ENCODE measurements at places on chromosomes 7 and 10.

DNA sequence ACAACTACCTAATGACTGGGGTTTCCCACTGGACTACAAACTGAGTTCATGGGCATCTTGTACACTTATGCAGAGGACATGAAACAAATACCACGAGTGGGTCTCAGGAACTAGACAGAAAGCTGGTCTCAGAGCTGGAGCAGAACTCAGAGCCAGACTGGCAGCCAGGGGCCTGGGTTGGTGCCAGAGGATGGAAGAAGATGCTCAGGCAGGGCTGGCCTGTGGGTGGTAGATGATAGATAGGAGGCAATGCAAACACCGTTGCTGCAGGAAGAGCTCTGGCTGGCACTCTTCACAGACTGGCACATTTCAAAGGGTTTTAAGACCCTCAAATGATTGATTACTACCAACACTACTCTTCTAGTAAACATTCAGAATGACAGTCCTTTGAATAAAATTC, 28.8 kb downstream of the ENO4 start:
- no peak for DNase-seq

DNA sequence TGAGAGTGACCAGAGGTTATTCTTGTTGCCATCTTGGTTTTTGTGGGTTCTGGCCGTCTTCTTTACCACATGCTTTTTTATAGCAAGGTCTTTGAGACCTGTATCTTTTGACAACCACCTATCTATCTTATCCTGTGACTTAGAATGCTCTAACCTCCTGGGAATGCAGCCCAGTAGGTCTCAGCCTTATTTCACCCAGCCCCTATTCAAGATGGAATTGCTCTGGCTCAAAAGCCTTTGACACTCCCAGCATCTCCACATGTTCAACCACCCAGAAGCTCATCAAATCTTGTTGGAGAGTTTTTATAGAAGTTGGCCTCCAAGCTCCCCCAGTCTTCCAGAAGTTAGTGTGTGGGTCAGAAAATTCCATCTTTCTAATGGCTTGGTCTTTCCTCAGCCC, 464.3 kb upstream of the NRP1 start:
- DNase-seq, result no peak

GRCh38 chr7:10156972-10157371, 816.7 kb upstream of the PHF14 start:
- DNase-seq, result no peak

DNA sequence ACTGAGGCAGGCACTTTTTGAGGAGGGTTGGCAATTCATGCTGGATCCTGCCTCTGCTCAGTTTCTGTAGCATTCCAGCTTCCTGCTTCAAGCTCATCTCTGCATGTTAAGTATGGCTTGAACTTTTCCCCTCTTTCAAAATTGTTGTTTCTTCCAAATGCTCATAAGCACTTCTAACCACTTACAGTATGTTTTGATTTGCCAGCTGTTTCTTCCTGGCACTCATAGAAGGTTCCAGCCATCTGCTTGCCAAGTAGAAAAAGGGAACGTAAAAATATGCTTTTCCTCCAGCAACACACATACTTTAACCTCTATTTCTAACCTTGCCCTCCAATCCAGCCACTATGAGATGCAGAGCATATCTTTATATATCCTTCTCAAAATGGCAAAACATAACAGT, 692.6 kb upstream of the COBL start:
- DNase-seq, result no peak

DNA sequence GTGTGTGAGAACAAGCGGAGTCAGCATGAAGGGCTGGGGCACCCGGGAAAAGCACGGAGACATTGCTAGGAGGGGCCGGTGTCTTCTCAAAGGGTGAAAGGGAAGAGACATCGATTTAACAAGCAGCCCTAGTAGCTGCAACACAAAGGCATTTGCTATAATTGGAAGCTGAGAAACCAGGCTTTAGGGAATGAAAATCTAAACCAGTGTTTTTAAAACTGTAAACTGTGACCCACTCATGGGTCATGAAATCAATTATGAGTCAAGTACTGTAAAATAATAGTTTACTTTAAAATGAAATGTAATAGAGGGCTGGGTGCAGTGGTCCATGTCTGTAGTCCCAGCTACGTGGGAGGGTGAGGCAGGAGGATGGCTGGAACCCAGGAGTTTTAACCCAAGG, 128.7 kb upstream of the RHEB start:
- no peak for DNase-seq

GRCh38 chr7:121038717-121039509, 50.4 kb downstream of the CPED1 start:
- no peak for DNase-seq

GRCh38 chr7:38934051-38934450, 25.1 kb upstream of the VPS41 start:
- no peak for DNase-seq

- no peak for DNase-seq
Measured at GRCh38 chr10:29239569-29240472, 49.0 kb upstream of the LYZL1 start.

DNA sequence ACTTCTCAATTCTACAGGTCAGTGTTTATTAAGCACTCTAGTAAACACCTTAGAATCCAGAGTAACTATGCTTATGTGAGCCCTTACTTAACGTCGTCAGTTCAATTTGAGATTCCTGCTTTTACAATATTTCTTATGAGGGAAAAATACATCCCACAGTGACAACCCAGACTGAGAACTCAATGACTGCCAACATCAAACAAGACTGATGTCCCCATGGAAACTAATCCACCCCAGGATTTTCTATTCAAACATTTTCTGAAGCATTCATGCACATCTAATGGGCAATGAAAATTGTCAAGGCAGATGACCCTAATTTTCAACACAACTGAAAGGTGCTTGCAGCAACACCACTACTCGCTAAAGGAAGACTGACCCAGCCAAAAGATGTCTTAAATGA, 67.0 kb downstream of the ATE1 start:
- no peak for DNase-seq

DNA sequence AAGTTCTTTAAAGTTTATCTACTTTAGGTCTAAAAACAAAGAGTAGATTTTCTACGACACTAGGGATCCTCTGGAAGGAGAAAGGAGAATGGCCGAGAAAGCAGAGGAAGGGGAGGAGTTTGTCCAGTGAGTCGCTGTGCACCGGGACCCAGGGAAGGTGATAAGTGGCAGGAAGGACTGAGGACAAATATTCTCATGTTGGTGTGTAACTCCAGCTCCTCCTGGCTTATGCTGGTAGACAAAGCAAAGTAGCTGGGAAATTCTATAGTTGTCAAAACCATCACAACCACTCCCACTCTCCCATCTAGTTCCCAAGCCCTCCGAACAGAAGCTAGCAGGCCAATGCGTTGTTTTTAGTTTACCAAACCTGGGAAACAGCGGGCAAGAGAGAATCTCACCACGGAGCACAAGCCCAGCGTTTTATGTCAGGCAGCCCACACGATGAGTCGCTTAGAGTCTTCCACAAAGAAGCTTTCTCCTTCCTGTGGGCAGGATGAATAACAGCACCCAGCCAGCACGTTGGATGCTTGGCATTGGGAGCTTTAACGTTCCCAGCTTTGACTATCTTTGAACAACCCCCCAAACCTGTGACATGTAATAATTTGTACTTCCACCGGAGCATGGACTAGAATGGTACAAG, 32.9 kb upstream of the JCAD start:
- DNase-seq, result no peak

DNA sequence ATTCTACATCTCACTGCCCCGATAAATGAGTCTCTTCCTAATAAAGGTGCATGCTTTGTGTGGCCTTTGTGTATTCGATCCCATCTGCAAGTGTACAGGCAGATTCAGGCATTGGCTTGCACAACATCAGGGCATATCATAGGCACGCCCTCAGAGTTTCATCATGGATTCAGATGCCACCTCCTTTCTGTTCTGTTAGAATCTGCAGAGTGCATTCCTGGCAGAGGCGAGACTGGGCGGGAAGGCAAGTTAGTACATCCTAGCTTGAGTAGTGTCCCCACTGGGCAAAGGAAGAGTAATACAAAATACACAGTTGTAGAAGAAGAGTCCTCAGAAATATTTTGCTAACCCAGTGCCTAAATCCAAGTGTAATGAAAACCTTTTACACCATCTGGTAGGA, 346.5 kb upstream of the GALNT17 start:
- no peak for DNase-seq

DNA sequence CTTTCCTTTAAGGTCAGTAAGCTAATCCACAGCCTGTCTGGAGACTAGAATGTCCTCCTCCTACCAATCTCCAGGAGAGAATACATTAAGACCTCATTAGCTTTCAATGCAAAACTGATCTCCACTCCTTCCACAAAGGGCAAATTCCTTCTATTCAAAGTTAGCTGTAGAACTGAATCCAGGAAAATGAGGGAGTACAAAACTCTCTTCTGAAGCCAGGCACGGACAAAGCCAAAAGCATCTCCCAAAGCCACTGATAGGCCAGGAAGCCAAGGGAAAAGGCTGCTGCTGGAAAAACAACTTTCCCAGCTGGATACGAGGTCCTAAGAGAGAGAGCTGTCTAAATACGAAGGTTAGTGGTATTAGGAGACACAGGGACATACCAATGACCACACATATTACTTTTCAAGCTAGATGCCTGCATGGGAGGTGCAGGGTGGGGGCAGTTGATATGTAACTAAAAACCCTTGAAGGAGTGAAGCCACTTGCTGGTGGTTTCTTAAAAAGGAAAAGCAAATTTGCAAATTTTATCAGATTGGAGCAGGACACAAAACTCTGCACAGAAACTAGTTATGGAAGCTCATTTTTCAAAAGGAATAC, 43.6 kb downstream of the MKX start:
- no peak for DNase-seq

GRCh38 chr7:103343332-103343731, 1.2 kb downstream of the DNAJC2 start:
- no peak for DNase-seq

DNA sequence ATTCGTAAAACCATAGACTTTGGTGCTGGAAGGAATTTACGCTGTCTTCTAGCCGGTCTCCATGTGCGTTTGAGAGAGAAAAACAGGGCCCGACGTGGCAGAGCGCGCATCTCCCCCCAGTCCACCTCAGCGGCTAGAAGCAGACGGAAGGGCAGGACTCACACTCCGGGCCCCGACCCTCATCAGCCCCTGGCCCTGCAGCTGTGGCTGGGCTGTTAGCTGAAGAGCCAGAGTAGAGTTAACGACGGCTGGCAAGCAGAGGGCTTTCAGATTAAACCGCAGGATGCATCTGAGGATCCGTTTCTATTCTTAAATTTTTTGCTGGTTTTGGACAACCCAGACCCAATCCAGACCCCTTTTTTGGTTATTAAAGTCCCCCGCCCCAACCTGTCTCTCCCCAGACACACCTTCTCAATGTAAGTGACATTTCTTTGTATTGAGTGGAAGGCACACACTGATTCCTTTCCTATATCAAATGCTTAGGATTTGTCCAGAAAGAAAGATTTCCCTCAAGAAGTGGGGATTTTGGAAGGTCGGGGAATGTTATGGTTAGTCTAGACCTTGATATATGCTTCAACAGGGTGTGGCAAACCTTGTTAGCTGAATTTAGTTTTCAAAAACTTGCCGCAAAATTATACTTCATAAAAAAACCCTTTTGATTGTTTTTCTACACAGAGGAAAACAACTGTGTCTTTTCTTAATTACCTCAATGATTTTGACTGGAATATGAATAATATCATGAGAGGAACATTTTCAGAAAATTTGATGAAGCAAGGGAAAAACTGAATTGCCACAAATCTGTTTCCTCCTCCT, 1.7 kb upstream of the TBX20 start:
- DNase-seq, result no peak

- DNase-seq, result no peak
Measured at GRCh38 chr10:31520986-31521831, 202.2 kb downstream of the ZEB1 start.

DNA sequence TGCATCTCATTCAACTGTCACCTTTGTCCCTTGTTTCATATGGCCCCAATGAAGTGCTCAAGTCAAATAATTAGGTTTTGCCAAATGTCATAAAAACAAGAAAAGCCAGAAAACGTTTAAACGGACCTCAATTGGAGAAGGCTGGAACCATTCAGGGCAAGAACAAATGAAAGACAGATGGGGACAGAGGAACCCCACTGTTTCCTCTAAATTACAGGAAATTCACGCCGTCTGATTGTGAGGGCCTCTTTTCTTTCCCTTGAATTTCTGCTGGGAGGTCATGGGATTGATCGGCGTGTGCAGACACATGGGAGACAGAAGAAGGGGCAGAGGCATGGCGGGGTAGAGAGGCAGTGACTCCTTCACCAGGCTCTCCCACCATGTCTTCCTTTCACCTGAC, 656.4 kb downstream of the KCNMA1 start:
- DNase-seq, result no peak

GRCh38 chr10:59505926-59506325, 143.6 kb upstream of the FAM13C start:
- DNase-seq, result no peak

GRCh38 chr10:99905971-99906370, 103.8 kb downstream of the DNMBP start:
- no peak for DNase-seq

GRCh38 chr7:26699766-26700165, 164.6 kb downstream of the SKAP2 start:
- DNase-seq, result no peak

DNA sequence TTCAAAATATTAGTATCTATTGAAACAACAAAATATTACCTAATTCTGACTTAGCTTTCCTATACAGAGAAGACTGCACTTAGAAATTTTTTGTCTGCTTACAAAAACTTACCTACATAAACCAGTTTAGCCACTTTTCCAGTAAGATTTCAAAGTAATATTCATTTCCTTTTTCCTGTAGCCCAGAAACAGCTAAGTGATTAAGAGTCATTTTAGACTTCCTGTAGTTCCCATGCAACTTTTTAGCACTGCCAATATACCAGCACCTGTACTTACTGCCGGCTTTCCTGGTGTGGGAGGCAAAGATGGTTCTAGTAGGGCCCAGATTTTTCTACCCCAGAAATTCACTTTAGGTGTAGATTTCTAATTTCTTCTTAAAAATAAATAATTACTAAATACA, 21.8 kb downstream of the NT5C2 start:
- no peak for DNase-seq

DNA sequence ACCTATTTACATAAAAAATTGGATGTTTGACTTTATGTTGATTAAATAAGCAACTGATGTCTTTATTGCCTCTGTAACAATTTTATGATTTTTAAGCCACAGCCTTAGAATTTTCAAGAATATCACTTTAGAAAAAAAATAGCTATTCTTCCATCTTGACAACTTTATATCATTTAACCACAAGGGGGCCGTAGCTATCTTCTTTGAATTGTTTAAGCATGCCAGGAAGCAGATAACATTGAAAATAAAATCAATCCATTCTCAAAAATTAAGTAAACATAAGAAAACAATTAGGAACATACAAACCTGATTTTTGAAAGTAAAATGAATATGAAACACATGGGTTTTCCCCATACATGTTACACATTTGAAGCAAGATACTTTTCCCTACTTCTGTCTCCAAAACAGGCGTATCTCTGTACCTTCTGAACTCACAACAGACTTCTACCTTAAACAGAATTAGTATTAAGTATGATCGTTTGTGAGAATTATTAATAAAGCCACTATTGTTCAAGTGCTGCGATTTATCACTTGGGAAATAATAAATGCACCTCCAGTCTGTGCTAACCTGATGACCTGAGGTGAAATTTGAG, 209.0 kb downstream of the CACNA2D1 start:
- peak; percentile 9 for DNase-seq
